ENCODE measurements at places on chromosomes 6 and 20.

- DNase-seq, result peak; percentile 1
These were observed 19.5 kb upstream of the TMX4 start for GRCh38 chr20:8039042-8039441.

DNA sequence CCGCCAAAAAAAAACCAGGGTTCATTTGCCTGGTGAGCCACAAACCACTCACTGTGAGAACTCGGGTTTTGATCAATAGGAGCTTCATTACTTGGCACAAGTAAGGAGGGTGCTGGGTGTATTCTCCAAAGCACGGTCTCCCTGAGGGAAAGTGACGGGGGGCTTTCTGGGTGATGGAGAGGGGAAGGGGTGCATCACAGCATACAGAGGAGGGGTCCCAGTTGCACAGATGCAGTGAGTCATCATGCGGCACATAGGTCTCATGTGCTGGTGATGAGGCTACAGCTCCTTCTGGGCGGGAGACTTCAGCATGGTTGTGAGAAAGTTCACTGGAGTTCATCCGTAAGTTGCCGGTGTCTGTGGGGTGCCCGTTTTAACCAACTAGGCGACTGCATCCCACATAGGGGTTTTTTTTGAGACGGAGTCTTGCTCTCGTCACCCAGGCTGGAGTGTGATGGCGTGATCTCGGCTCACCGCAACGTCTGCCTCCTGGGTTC lies 36.2 kb downstream of the SUN5 start:
- no peak for DNase-seq

DNA sequence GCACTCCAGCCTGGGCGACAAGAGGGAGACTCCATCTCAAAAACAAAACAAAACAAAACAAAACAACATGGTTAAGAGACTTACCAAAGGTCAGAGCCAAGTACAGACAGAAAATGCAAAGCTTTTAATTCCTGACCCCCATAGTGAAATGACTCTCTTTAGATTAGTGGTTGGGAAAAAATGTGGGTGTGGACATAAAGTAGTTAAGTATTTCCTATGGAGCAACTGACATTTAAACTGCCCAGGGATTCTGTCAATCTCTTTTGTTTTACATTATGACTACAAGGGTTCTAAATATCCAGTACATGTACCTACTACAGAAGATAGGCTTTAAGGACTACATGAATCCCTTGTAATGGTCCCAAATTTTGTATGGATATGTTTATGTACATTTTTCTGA lies 75.1 kb downstream of the IRAK1BP1 start:
- DNase-seq, result no peak

GRCh38 chr20:41051009-41051825 lies 22.6 kb downstream of the TOP1 start:
- no peak for DNase-seq

GRCh38 chr6:4732691-4733315 lies 43.4 kb upstream of the CDYL start:
- DNase-seq, result no peak

- DNase-seq, result no peak
These were observed 2.6 kb downstream of the TFEB start for GRCh38 chr6:41732591-41733359.

- no peak for DNase-seq
These were observed 50.8 kb downstream of the SMPDL3A start for GRCh38 chr6:122839906-122840305.

- DNase-seq, result no peak
These were observed 154.5 kb downstream of the QRSL1 start for GRCh38 chr6:106783640-106784566.

DNA sequence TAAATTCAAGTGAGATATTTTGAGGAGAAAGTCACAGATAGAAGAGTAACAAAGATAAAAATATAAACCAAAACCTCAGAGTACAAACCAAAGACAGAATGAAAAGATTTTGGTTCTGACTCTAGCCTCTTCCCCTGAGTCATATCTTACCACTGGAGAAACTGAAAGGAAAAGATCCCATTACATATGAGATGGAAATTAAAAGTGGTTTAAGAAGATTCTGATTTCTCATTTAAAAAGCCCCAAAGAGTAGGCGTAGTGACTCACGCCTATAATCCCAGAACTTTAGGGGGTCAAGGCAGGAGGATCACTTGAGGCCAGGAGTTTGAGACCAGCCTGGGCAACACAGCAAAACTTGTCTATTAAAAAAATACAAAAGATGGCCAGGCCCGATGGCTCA lies 30.6 kb downstream of the SPINT4 start:
- no peak for DNase-seq

- DNase-seq, result no peak
These were observed 557 bp upstream of the DHX35 start for GRCh38 chr20:38961530-38962043.

GRCh38 chr6:151036869-151037680 lies 171.6 kb downstream of the MTHFD1L start:
- DNase-seq, result no peak

- no peak for DNase-seq
These were observed 63.0 kb upstream of the IL20RA start for GRCh38 chr6:137107767-137108105.

DNA sequence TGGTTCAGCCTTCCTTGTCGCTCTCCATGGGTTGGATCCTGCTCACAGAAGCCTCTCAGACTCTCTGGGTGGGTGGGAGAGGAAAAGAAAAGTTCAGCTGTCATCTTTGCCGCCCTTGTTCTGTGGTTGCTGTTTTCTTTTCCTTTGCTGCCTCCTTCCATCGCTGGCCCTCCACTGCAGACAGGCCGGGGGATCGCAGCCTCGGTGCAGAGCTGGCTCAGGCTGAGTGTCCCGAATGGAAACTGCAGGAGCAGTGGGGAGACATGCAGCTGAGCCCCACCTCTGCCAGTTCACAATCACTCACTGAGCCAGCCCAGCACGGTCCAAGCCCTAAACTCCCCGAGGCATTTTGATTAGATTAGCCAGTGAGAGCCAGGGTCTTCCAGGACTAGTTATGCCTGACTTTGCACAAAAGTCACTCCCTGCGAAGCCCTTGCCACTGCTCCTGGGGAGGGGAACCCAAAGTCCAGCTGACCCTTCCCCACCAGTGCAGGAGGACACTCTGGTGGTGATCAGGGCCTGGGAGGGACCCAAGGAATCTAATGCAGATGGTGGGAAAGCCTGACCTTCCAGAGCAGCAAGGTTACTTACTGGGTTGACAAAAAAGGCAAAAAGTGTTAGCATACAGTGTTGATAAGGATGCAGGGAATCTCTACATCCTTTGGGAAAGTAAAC lies 14.0 kb downstream of the NRN1 start:
- DNase-seq, result no peak

GRCh38 chr20:2692036-2692885 lies at the start of gene EBF4:
Gene EBF4 (plus strand): TSS chr20:2692780. CDS start chr20:2693646, 866 bp downstream.
- DNase-seq, result no peak

DNA sequence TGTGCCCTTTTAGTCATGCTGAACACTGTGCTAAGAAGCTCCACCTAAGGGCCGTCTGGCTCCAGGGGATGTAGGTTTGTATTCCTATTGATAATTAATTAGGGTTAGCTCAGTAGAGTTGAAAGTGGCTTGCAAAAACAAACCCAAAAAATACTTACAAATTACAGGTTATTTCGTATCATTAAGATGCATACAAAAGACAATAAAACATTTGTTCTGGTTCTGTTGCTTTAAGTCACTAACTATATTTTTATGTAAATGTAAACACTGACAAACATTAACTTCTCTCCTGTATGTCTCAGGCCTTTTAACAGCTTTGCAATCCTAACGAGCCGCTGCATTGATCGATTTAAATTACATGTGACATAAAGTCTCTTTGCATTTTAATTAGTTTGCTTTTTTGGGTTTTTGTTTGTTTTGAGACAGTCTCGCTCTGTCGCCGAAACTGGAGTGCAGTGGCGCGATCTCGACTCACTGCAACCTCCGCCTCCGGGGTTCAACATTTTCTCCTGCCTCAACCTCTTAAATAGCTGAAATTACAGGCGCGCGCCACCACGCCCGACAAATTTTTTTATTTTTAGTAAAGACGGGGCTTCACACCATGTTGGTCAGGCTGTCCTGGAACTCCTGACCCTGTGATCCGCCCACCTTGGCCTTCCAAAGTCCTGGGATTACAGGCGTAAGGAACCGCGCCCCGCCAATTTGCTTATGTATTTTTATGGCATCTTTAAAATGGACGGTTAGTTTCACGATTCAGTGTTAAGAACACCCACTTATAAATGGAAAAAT lies 110.9 kb downstream of the HFE start:
- no peak for DNase-seq

DNA sequence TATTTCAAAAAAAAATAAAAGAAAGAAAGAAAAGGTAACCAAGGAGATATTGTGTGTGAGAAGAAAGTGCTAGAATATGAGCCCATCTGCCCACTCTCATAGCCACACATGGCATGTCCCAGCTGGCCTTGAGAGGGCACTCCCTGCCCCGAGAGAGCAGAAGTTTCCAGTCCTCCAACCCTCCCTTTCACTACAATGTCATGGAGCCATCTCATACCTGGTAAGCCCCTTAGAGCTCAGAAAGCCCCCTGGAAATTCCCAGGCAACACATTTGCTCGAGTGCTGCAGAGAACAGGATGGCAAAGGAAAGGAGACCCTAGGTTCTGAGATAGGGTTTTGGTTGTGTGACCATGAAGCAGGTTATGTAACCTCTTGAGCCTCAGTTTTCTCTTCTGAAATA lies 75.8 kb upstream of the RIN2 start:
- no peak for DNase-seq

- DNase-seq, result no peak
These were observed 95.7 kb downstream of the SHLD1 start for GRCh38 chr20:5845681-5846615.

- DNase-seq, result no peak
These were observed 154.9 kb downstream of the ESR1 start for GRCh38 chr6:151962246-151962846.

DNA sequence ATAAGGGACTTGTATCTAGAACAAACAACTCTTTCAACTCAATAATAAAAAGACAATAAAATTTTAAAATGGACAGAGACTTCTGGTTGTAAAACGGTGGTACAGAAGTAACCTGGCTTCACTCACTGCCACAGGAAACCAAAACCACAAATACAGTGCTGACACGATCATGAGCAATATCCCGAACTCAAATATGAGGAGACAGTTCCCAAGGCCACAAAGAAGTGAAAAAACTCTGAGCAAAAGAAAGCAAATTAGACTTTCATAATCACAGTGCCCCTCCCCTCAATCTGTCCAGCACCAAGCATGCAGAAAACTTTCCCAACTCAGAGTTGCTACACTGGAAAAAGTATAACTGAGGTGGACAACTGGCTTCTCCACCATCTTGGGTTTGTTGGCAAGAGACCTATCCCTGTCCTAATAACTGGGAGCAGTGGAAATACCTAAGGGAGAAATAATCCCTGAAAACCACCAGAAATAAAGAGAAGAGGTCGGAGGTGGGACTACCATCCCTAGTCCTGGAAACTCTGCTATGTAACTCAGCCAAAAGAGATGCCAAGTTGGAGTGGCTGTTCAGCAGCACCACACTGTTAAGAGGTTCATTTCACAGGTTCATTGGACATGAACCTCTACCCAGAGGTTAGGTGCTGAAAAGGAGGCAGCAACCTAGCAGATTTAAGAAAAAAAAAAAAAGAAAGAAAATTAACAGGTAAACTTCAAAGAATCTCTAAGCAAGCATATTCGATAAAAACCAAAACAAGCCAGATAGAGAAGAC lies 55.5 kb downstream of the REV3L start:
- no peak for DNase-seq

- DNase-seq, result no peak
These were observed 1.3 kb downstream of the C20orf144 start for GRCh38 chr20:33663161-33664084.

- DNase-seq, result no peak
These were observed 14.3 kb downstream of the PARD6B start for GRCh38 chr20:50745634-50746137.

GRCh38 chr6:118893064-118893806 lies 717 bp upstream of the ASF1A start:
- DNase-seq, result no peak

GRCh38 chr6:98847416-98847778 lies 13.0 kb downstream of the POU3F2 start:
- DNase-seq, result no peak

DNA sequence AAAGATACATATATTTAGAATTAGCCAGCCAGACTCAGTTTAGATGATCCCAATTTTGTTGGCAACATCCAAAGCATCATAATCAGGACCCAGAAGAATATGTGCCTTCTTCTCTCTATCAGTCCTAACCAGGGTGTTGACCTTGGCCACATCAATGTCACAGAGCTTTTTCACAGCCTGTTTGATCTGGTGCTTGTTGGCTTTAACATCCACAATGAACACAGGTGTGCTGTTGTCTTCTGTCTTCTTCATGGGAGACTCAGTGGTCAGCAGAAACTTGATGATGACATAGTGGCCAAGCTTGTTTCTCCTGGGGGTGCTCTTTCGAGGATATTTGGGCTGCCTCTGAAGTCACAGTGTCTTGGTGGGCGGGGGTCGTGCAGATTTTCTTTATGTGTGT lies 84.9 kb downstream of the MKKS start:
- DNase-seq, result no peak

GRCh38 chr20:5127204-5127858 lies 523 bp downstream of the CDS2 start:
- DNase-seq, result no peak

- no peak for DNase-seq
These were observed 104.1 kb downstream of the BMP7 start for GRCh38 chr20:57162362-57162652.

- DNase-seq, result no peak
These were observed 39.2 kb downstream of the C6orf132 start for GRCh38 chr6:42103216-42103615.

DNA sequence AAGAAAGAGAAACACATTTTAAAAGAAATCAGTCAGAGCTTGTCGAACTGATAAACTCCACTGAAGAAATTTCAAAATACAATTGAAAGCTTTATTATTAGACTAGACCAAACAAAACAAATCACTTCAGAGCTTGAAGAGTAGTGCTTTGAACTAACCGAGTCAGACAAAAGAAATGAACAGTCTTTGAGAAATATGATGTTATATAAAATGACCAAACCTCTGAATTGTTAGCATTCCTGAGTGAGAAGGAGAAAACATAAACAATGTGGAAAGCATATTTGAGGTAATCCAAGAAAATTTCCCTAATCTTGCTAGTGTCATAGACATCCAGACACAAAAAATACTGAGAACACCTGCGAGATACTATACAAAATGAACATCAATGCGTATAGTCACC lies 13.2 kb upstream of the CST4 start:
- DNase-seq, result no peak

GRCh38 chr6:39791850-39792539 lies at the start of gene DAAM2:
Gene DAAM2 (plus strand): TSS chr6:39792376. CDS start chr6:39856303, 63,927 bp downstream.
- no peak for DNase-seq

DNA sequence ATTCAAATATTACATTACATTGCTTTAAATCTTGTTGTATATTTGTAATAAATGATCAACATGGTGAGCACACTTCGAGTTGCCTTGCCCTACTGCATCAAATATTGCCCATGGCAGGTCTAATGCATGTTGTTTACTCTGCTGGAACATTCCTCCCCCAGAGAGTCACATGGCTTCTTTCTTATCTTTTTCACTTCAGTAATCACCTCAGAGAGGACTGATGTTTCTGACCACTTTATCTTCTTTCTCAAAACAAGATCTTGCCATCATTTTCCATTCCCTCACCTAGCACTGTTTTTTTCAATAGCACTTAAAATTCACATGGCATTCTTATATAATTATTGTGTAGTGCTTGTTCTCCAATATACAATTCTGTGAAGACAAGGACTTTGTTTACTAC lies 243.5 kb upstream of the THEMIS start:
- no peak for DNase-seq

- no peak for DNase-seq
These were observed 170.6 kb downstream of the FOXC1 start for GRCh38 chr6:1780251-1780867.
